Endodermal cell (in vitro differentiated cells): ENCODE measurements at places on chromosomes 1 and 21. TPM values are rescaled to one million over a fixed set of nuclear protein-coding genes. Genes with fewer than 3 reads are reported as not detected.
A peak's percentile ranks its signal among the peaks of the same experiment; 100 is the strongest.

The SEMA4A gene
- 5.9 to 7.0 TPM (median 6.4 TPM) in 3 replicates for total RNA-seq

The SELL gene
- total RNA-seq = 0.14 to 1.2 TPM (median 0.95 TPM) in 3 replicates

The TFAP2E gene
- 0.55 to 0.77 TPM (median 0.62 TPM) in 3 replicates for total RNA-seq

GRCh38 chr1:109246141-109246551 is 3.2 kb upstream of the CELSR2 start:
- peak; percentile 29 for DNase-seq
- H3K27ac ChIP-seq = no peak overlapping the region
- H3K36me3 ChIP-seq = no peaks in the 10 kb centered on the region
- no peaks in the 10 kb centered on the region for H3K4me1 ChIP-seq

- no peak for DNase-seq
- no peaks in the 10 kb centered on the region for H3K27me3 ChIP-seq
- peaks cover 92% of the 10 kb centered on the region for H3K36me3 ChIP-seq
These were observed 42.9 kb downstream of the USP24 start for GRCh38 chr1:55172272-55172671.

GRCh38 chr1:161945306-161946060 is 78.2 kb downstream of the OLFML2B start:
- no peaks in the 10 kb centered on the region for H3K36me3 ChIP-seq
- H3K4me3 ChIP-seq = peak overlapping the region; percentile 27
- H3K27ac ChIP-seq = peak overlapping the region; percentile 59

GRCh38 chr21:28858424-28858823 is 134.3 kb downstream of the LTN1 start:
- no peaks in the 10 kb centered on the region for H3K4me1 ChIP-seq
- H3K27me3 ChIP-seq = no peaks in the 10 kb centered on the region
- no peak for DNase-seq
- H3K27ac ChIP-seq = no peak overlapping the region
- H3K36me3 ChIP-seq = no peaks in the 10 kb centered on the region

The ANXA9 gene
- 0.27 to 0.45 TPM in 2 of 3 replicates, not detected in the other for total RNA-seq

- H3K4me1 ChIP-seq = no peaks in the 10 kb centered on the region
- peak overlapping the region; percentile 64 for H3K27ac ChIP-seq
- no peak overlapping the region for H3K4me3 ChIP-seq
- no peak for DNase-seq
- H3K27me3 ChIP-seq = no peaks in the 10 kb centered on the region
- H3K36me3 ChIP-seq = no peaks in the 10 kb centered on the region
These were observed 91.7 kb upstream of the NFIA start for GRCh38 chr1:60990714-60991090.

DNA sequence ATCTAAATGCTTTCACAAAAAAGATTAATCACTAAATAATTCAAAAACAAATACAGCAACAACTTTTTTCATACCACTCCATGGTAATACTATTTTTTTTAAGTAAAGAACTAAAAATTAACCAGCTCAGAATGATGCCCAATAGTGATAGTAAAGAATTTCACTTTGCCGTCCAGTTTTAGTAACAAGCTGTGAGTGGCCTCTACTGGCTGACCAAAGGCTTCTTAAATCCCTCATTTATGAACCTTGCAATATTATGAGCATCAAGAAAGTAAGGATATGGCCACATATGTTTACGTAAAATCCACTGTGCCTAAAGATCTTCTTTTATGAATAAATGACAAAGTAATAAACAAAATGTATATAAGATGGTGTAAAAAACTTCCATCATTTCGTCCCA is 108.6 kb downstream of the GPATCH2 start:
- H3K27ac ChIP-seq = no peak overlapping the region
- H3K27me3 ChIP-seq = no peaks in the 10 kb centered on the region
- H3K4me3 ChIP-seq = no peak overlapping the region
- no peaks in the 10 kb centered on the region for H3K4me1 ChIP-seq
- peaks cover 3% of the 10 kb centered on the region for H3K36me3 ChIP-seq
- no peak for DNase-seq

- H3K4me1 ChIP-seq = no peaks in the 10 kb centered on the region
- no peak overlapping the region for H3K27ac ChIP-seq
- H3K27me3 ChIP-seq = no peaks in the 10 kb centered on the region
- peaks cover 83% of the 10 kb centered on the region for H3K36me3 ChIP-seq
- no peak for DNase-seq
These were observed 38.1 kb downstream of the KDM5B start for GRCh38 chr1:202770135-202770534.

The ID3 gene
- total RNA-seq = 249 and 281 TPM in 2 replicates

DNA sequence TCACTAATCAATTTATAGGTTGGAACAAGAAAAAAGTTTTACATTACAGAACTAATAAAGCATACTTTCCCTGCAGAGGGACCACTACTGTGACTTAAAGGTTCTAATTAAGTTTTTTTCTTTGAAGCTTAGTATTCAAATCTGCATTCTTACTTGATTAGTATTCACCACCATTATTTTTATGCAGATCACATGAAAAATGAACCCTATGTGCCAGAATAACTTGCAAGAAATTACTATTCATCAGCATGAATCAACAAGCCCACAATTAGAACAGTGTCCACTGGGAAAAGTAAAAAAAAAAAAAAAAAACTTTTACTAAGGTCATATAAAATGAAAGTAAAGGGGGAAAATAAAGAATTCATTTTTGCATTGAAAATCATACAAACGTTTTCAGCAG is 90.8 kb downstream of the SMYD3 start:
- H3K36me3 ChIP-seq = no peaks in the 10 kb centered on the region
- H3K4me3 ChIP-seq = peak overlapping the region; percentile 67
- H3K27me3 ChIP-seq = no peaks in the 10 kb centered on the region
- no peak for DNase-seq

DNA sequence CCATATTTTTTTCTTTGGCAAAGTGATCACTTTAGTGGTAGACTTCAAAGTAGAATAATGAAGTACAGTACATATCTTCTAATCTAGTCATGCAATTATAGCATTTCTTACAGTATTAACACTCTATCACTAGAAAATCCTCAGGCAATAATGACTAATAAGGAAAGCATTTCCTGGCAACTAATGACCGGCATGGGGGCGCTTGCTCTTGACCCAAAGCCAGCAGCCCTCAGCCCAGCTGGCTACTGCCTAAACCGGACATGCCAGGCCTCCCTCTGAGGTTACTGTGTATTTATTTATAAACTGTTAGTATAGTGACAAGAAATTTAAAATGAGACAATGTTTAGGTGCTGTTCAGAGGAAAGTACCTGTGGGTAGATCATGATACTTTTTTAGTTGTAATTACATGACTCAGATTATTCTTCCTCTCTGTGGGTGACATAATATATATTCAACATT is 633.8 kb downstream of the PTPRC start:
- DNase-seq = peak; percentile 75
- no peaks in the 10 kb centered on the region for H3K27me3 ChIP-seq
- peaks cover 2% of the 10 kb centered on the region for H3K4me1 ChIP-seq
- H3K4me3 ChIP-seq = no peak overlapping the region
- H3K27ac ChIP-seq = no peak overlapping the region

- DNase-seq = no peak
- H3K36me3 ChIP-seq = peaks cover 69% of the 10 kb centered on the region
- H3K27ac ChIP-seq = no peak overlapping the region
- H3K4me3 ChIP-seq = no peak overlapping the region
- H3K27me3 ChIP-seq = no peaks in the 10 kb centered on the region
These were observed 7.7 kb downstream of the ZBTB21 start for GRCh38 chr21:42002421-42002958.

DNA sequence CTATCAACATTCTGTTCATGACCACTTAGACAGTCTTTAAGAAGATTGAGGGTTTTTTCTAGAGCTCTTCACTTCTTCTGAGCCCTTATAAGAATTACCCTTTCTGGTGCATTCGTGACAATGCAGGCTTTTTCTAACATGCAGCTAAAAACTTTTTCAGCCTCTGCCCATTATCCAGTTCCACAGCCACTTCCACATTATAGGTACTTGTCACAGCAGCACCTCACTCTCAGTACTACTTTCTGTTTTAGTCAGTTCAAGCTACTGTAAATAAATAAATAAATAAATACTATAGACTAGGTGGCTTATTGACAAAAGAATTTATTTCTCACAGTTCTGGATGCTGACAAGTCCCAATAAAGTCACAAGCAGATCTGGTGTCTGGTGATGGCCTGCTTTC is 284.4 kb upstream of the PKN2 start:
- no peaks in the 10 kb centered on the region for H3K27me3 ChIP-seq
- no peaks in the 10 kb centered on the region for H3K36me3 ChIP-seq
- H3K4me1 ChIP-seq = no peaks in the 10 kb centered on the region
- no peak overlapping the region for H3K4me3 ChIP-seq

The AGT gene
- not detected in 3 replicates for total RNA-seq

DNA sequence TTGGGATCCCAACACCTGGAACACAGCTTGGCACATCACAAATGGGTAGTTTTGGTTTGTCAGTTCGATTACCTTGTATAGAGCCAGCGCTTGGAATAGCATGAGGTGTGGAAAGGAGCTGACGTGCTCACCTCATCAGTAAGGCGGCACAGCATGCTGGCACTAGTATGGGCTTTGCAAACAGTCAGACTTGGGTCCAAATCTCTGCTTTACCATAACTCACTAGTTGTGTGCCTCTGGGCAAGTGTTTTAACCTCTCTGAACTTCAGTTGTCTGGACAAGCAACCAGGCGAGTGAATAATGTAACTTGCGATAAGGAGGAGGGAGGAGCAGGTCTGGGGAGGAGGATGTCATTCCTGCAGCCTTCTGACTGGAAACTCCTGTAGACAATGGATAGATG is 26.3 kb upstream of the NEK2 start:
- no peak overlapping the region for H3K4me3 ChIP-seq
- no peaks in the 10 kb centered on the region for H3K36me3 ChIP-seq
- no peak for DNase-seq
- no peak overlapping the region for H3K27ac ChIP-seq
- H3K4me1 ChIP-seq = peaks cover 3% of the 10 kb centered on the region

The TMEM9 gene
- 145 to 169 TPM (median 157 TPM) in 3 replicates for total RNA-seq

The OR2M5 gene
- total RNA-seq = not detected in 3 replicates

DNA sequence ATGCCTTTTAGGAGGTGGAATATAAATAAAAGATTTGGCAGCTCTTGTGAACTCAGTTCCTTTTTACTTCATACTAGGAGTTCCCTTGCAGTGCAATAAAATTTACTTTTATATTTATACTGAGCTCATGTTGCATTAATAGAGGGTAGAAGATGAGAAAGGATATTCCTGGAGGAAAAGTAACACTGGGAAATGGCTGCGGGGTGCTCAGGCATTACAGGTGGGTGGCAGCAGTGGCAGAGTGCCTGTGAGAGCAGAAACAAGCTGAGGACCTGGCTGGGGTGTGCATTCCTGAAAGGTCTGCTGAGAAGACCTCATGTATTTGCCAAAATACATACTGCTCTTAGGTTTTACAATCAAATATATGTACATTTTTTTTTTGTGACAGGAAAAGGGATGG is 126.9 kb downstream of the COQ8A start:
- DNase-seq = no peak
- H3K4me1 ChIP-seq = no peaks in the 10 kb centered on the region
- H3K36me3 ChIP-seq = peaks cover 11% of the 10 kb centered on the region
- H3K4me3 ChIP-seq = no peak overlapping the region
- no peaks in the 10 kb centered on the region for H3K27me3 ChIP-seq
- H3K27ac ChIP-seq = no peak overlapping the region

- peaks cover 49% of the 10 kb centered on the region for H3K36me3 ChIP-seq
- no peaks in the 10 kb centered on the region for H3K27me3 ChIP-seq
- H3K4me1 ChIP-seq = peaks cover 6% of the 10 kb centered on the region
- H3K4me3 ChIP-seq = peak overlapping the region; percentile 98
These were observed 991 bp downstream of the PYGO2 start for GRCh38 chr1:154960446-154961136.

DNA sequence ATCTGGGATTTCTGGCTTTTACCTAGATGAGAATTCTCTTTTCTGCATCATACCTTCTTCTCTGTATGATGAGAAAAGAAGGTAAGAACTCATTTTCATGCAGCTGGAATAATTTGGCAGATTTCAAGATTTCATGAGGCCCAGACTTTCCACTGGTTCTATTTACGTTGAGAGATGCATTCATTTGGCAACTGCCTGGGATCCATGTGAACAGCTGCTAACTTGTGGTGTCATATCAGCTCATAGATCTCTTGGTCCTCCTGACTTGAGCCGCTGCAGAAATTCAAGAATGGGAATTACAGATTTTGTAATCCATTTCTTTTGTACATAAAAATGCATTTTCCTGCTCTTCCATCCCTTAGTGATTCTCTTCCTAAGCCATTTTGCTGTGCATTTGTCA is 17.1 kb upstream of the C1orf87 start:
- H3K4me3 ChIP-seq = no peak overlapping the region
- DNase-seq = no peak
- H3K27ac ChIP-seq = no peak overlapping the region
- no peaks in the 10 kb centered on the region for H3K4me1 ChIP-seq
- H3K27me3 ChIP-seq = no peaks in the 10 kb centered on the region
